Stimulated activated CD8-positive, alpha-beta memory T cell treated with anti-CD3 and anti-CD28 coated beads, Interleukin-4, amount 100 ng/mL, for 4 hours (primary cell): ENCODE measurements at places on chromosomes 5 and 9.

DNA sequence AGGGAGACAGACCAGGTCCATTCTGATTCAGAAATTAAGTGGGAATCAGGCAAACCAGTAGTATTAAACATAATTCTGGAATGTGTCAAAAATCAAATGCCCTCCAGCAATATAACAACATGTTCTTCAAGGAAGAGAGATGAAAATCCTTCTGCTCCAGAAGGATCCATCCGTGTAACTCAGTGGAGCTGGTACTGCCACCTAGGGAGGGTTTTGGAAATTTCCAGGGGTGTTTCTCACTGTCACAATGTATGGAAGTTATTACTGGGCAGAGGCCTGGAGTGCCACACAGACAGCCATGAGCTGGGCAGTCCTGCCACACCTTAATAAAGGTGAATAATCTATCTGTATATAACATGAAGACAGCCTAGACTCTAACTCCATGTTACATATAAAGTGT lies 87.5 kb downstream of the TTLL11 start:
- no peak for DNase-seq

DNA sequence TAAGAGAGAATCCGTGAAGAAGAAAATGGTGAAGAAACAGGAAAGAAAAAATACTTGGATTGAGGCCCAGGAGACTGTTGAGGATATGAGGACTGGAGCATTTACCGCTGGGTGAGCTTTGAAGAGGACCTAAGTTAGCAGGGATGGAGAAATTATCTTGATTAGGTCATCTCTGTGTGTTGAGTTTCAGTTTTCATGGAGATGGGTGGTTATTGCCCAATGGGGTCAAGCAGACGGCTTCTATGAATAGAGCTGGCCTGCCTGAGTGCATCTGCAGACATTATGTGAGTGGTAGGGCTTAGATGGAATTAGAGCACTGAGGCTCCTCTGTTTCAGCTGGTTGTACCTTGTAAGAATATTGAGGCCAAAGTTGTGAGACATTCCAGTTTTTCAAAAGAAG lies 245.4 kb upstream of the FBXL7 start:
- DNase-seq = no peak

- no peak for DNase-seq
Observed at GRCh38 chr9:93020771-93021670, 37.5 kb upstream of the SUSD3 start.

- DNase-seq = no peak
Observed at GRCh38 chr9:74556685-74557084, 59.5 kb downstream of the RORB start.

GRCh38 chr9:90925581-90926257 lies 124.1 kb downstream of the SYK start:
- no peak for DNase-seq

- DNase-seq = no peak
Observed at GRCh38 chr9:94638335-94639060, 820 bp downstream of the FBP1 start.
